8988T (cell line): ENCODE measurements at places on chromosomes 13 and 19.

GRCh38 chr19:11377237-11377636 lies 2.8 kb downstream of the SWSAP1 start:
- DNase-seq = no peak

DNA sequence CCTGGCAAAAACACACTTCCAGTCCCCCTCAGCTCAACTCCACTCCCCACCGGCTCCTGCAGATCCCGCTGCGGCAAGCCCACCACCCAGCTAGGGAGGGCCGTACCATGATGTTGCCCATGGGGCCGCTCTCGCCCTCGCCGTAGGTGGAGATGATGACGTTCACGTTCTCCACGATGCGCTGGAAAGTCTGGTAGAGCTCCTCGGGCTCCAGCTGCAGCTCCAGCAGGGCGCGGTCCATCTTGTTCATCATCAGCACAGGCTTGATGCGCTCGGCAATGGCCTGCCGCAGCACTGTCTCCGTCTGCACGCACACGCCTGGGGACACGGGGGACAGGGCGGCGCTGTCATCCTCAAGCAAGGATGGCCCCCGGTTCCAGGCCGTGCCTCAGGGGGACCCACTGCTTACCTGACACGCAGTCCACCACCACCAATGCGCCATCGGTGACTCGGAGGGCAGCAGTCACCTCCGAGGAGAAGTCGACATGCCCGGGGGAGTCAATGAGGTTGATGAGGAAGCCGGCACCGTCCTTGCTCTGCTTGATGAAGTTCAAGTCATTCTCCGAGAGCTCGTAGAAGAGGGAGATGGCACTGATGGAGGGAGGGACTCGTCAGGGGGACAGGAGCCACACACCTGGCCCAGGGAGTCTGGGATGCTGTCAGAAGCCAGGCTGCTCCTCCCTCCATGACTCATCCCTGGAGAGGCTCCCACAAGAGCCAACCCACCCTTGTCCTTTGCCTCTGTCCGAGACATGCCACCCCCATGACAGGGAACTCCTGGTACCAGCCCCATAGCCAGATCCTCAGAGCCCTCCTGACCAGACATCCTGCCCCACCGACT lies 2.3 kb downstream of the EEF2 start:
- DNase-seq = no peak

DNA sequence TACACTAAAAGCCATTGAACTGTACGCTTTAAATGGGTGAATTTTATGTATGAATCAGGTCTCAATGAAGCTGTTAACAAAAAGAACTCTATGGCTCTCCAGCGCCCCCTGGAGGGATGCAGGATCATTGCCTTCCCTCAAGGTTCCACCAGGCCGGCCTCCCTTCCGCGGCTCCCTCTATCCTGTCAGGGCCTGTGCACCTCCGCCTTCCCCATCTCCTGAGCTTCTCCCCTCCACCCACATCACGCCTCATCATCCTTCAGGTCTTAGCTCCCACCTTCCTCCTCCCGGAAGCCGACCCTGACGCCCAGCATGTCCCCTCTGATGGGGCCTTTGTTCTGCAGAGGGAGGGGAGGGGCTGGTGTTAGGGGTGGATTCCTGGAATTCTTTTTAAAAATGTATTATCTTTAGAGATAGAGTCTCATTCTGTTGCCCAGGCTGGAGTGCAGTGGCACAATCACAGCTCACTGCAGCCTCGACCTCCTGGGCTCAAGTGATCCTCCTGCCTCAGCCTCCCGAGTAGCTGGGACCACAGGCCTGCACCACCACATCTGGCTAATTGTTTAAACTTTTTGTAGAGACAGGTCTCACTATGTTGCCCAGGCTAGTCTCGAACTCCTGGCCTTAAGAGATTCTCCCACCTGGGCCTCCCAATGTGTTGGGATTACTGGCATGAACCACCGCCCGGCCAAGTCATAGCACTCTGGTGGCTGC lies 27.7 kb downstream of the MEIS3 start:
- DNase-seq = no peak

DNA sequence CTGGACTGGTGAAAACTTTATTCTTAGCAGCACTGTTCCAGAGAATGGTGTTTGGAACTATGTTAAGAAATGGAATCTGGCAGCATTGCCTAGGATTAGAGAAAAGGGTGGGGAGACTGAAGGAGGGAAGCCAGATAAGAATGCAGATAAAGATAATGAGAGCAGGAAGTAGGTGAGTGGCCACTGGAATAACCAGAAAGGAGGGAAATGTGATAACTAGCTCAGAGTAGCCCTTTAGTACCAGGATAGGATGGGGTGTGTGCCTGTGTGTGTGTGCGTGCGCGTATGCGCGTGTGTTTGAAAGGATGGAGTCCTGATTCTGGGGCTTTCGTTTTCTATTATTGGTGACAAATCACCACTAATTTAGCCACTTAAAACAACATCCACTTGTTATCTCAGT lies 33.4 kb upstream of the FRY start:
- DNase-seq = no peak

GRCh38 chr13:35718084-35718483 lies 241.6 kb upstream of the MAB21L1 start:
- no peak for DNase-seq

DNA sequence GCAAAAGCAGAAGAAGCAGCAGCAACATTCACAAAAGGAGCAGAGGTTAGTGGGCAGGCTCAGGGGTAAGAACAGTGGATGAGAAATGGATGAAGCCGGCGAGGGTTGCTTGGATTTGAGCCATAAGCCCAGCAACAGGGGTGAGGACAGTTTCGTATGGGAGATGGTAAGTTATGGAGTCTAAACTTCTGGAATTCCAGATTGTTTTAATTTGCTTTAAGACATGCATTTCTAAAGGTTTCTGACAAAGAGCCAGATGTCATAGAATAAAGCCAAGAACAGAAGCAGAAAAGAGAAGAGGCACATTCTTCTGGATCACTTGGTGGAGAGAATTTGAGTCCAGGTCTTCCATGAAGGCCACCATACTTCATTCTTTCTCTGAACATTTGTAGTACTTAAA lies 76.6 kb downstream of the TNFSF11 start:
- DNase-seq = no peak

DNA sequence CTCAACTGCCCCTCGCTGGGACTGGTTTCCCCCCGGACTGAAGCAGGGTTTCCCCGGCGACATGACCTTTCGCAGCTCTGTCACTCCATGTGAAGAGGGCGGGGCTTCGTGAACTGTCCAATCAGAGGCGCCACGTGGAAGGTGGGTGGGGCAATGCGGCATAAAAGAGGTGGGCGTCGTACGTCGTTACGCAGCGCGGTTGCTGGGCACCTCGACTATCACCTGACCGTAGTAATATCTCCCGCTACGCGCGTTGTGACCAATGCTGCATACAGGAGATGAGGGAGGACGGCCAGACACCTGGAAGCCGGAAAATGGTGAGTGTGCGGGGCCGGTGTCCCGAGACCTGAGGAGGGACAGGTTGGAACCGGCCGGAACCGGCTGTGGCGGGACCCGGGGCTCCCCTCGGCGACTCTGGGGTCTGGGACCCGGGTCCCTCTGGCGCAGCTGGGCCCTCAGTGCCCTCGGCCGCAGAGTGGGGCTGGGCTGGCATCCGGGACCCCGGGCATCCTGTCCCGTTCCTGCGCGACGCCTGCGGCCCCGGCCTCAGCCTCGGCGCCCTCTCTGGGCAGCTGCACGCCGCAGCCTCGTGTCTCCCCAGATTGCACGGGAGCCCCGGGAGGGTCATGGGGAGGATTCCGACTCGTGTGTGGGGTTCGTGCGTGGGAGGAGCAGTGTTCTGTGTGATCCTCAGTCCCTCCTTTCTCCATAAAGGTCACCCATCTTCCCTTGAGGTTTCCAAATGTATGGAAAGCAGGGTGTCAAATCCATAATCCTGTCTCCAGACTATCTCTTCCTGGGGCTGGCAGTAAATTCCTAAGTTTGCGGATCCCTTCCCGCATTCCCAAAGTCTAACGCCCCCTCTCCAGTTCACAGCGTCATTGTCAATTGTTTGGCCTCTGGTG lies 32.2 kb downstream of the ZNF136 start:
- peak; percentile 40 for DNase-seq

DNA sequence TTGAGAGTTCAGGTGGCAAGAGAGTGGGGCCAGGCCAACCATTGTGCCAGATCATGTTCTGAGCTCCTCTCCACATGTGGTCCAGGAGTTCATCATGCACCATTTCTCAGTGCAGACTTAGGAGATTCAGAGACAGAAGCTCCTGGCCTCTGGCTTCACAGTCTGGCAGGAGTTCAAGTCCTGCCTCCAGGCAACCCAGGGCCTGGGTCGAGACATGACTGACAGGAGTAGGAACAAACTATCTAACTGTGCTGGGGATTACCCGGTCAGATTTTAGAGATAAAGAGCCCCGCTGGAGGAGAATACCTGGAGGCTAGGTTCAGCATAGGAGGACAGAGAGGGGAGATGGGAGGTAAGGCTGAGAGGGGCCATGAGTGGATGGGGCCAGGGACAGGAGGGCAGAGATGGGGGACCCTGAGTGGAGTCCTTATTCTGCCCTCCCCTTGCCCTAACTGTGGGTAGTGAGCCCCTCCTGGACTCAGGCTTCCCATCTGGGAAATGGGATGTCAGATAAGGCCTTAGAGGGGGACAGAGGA lies 906 bp upstream of the CYP4F11 start:
- no peak for DNase-seq

DNA sequence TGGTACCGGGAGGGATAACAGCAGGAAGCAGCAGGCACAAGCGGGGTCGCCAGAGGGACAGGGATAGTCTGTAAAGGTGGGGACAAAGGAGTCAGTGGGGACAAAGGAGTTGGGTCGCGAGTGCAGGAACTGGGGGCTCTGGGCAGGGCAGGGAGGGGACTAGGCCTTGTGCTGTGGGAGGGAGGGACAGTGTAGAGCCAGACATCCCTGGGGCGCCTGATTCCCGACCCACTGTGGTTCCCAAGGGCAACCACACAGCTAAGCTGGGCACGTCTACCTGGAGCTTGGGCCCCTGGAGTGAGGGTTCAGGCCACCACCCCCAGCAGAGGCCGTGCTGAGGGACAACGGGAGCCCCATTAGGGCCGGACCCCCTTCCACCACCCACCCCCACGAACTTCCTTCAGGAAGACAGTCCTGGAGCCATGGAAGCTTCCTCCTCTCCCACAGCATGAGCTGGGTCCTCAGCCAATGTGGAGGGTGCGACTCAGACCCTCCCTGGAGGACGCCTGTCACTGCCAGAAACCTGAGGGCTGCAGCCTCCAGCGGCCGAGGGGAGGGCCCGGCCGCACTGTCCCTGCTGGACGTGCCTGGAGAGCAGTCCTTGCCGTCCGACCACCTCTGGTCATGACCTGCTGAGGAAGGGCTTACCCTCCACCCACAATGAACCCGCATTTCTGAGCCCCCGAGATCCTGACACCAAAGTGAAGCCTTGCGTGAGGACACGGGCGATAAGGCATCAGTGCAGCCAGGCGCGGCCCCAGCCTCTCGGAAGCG lies 77.9 kb downstream of the SPACA7 start:
- no peak for DNase-seq

DNA sequence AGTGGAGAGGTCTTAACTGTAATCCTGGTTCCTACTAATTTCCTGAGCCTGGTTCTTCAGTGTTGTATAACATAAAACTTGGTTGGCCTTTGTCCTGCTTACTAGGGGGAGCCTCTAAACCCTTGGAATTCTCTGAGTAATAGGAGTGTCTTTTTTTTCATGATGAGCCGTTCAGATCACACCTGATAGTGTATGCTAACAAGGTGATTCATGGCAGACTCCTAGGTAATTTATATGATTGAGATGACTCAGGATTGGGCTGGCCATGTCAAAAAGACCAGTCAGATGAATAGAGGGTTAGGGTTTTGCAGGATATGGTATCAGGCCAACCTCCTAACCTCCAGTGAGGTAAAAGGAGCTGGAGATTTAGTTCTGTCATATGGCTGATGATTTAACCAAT lies 135.8 kb upstream of the KLF12 start:
- DNase-seq = no peak

DNA sequence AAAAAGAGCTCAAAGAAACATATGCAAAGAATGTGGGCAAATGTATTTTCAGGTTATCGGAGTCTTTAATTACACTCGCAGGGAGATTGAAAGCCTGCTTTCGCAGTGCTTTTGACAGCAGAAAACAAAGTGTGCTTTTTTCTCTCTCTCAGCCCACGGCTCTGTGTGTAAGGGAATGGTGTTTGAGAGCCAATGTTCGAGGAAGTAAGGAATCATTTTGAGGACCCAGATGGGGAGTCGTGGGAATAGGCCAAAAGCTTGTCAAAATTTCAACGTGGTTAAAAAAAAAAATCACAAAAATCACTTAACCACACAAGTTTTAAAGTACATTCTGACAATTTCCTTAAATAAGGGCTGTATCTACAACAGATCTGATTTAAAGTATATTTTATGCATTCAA lies 197.1 kb upstream of the IRS2 start:
- DNase-seq = no peak

DNA sequence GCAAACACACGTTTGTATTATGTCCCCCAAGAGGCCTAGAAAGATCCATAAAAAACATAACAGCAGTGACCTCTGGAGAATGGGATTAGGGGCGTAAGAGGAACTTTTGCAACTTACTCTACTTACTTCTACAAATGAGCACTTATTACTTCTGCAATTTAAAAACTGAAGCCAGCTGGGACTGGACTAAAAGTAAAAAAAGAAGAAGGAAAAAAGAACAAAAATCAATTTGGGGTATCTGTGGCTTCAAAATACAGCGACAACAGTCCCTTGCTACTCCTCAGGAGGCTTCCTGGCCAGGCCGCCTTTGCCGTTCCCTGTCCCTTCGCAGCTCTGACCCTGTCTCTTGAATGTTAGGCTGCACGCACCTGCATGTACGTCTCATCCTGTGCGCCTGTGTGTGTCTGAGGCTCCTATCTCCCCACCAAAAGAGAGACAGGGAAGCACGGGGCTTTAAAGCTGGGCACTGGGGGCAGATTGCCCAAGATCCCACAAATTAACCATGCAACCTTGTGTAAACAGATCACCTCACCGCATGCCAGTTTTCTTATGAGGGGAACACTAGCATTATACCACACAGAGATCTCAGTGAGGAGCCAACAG lies 12.1 kb upstream of the FKRP start:
- DNase-seq = no peak

DNA sequence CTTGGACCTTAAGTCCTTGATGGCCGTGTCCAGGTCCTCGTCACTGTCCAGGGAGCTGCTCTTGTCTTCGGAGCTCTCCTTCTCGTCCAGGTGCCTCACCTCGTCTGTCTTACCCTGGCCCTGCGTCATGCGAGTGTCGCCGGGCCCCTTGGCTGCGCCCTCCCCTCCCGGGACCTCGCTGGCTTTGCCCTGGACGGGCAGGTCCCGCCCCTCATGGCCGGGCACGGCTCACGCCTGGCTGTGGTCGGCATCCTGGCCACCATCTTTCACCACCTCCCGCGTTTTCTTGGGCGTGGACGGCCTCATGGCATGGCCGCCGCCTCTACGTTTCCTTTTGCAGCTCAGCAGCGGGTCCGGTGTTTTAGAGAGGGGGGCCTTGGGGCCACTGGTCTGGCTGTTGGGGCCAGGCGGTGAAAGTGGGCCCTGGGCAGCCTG lies 14.8 kb downstream of the RB1 start:
- DNase-seq = no peak

GRCh38 chr13:27065582-27065981 lies 106.0 kb downstream of the USP12 start:
- DNase-seq = no peak

GRCh38 chr13:35979361-35979951 lies 151.7 kb downstream of the DCLK1 start:
- no peak for DNase-seq
